Activated CD4-positive, alpha-beta T cell treated with anti-CD3 and anti-CD28 coated beads, Interleukin-2, amount 50 U/mL, for 4 hours (primary cell): ENCODE measurements at places on chromosomes 7 and 10.

- no peak for DNase-seq
Observed at GRCh38 chr7:73978661-73979563, 49.1 kb upstream of the ELN start.

GRCh38 chr7:108030516-108030915, 27.6 kb upstream of the LAMB1 start:
- DNase-seq: no peak

- DNase-seq: no peak
Observed at GRCh38 chr7:10268034-10268433, 705.6 kb upstream of the PHF14 start.

- no peak for DNase-seq
Observed at GRCh38 chr7:92221766-92222165, 23.9 kb downstream of the KRIT1 start.

GRCh38 chr10:105806-106205, 29.4 kb upstream of the ZMYND11 start:
- DNase-seq: no peak

GRCh38 chr10:26335574-26336093, 102.5 kb upstream of the APBB1IP start:
- DNase-seq: no peak

DNA sequence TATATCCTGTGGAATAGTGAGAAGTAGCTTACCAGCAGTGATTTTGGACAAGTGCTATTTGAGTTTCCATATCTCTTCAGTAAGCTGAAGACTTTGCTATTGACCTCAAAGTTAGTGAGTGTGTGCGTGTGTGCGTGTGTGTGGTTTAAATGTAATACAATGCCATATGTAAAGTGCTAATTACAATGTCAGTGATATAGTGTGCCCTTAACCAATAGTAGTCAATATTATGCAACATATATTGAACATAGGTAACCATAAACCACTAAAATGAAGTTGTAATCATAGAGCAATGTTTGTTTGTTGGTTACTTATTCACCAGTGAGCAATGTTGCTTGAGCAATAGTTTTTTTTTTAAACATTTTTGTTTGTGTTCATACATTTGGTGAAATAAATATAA, 309.4 kb downstream of the NXPH1 start:
- DNase-seq: no peak

DNA sequence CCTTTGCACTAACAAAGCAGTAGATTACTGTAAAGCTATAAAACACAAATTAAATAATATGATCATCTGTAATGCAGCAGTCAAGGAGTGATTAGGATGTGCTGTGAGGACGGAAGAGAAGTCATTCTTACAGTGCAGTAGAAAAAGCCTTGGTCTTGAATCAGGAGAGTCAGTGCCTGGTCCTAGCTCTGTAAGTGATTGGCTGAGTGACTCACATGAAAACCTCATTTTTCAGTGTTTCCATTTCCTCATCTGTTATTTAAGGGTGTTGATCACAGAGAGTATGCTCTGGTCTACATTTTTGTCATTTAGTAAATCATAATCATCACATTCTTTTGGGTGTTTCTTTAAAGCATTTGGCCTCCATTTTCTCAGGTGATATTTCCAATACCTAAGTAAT, 717.8 kb downstream of the LRMDA start:
- no peak for DNase-seq

- DNase-seq: no peak
Observed at GRCh38 chr10:4370376-4370775, 455.6 kb upstream of the AKR1E2 start.

DNA sequence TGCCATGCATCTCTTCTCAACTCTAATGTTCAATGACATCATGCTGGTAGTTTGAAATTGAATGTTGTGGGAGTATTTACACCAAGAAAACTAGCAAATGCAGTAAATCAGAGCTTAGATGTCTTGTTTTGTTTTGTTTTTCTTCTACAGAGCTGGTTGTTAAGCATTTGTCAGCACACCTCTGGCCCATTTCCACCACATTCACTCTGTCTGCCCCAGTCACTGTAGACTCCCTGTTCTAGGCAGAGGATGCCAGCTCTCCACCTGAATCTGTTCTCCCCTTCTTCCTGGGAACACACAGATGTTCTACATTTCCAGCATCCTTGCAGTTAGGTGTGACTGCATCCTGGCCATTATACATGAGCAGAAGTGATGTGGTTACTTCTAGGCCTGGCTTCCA, 4.1 kb upstream of the ARHGAP22 start:
- DNase-seq: no peak

DNA sequence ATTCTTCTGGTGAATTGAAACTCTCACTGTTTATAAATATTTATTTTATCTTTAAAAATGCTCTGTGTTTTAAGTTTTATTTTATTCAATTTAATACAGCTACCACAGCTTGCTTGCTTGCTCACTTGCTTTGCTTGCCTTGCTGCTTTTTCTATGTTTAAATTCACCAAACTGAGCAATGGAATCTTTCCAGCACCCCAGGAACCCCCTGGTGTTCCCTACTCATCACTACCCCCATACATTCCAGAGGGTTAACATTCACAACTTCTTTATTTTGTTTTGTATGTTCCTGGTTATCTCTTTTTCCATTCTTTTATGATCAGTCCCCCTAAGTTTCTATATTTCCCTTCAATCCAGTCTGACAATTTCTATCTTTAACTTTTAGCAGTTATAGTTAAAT, 166.5 kb upstream of the COL1A2 start:
- DNase-seq: no peak

GRCh38 chr10:4730998-4731397, 95.0 kb upstream of the AKR1E2 start:
- DNase-seq: no peak
